ENCODE measurements at places on chromosomes 1 and 21.

DNA sequence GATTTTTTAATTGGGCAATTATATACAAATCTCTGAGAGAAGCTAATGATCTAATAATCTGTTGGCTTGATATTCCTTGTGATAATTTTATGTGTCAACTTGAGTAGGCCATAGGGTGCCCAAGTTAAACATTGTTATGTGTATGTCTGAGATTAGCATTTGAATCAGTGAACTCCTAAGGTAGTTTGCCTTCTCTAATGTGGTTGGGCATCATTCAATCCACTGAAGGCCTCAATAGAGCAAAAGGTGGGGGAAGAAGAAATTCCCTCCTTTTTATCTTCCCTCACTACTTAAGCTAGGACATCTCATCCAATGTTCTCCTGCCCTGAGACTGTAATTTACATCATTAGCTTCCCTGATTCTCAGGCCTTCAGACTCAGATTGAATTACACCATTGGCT, 394.5 kb downstream of the LMO4 start:
- DNase-seq: no peak

GRCh38 chr1:39805385-39805784, 16.7 kb upstream of the BMP8B start:
- DNase-seq: no peak

DNA sequence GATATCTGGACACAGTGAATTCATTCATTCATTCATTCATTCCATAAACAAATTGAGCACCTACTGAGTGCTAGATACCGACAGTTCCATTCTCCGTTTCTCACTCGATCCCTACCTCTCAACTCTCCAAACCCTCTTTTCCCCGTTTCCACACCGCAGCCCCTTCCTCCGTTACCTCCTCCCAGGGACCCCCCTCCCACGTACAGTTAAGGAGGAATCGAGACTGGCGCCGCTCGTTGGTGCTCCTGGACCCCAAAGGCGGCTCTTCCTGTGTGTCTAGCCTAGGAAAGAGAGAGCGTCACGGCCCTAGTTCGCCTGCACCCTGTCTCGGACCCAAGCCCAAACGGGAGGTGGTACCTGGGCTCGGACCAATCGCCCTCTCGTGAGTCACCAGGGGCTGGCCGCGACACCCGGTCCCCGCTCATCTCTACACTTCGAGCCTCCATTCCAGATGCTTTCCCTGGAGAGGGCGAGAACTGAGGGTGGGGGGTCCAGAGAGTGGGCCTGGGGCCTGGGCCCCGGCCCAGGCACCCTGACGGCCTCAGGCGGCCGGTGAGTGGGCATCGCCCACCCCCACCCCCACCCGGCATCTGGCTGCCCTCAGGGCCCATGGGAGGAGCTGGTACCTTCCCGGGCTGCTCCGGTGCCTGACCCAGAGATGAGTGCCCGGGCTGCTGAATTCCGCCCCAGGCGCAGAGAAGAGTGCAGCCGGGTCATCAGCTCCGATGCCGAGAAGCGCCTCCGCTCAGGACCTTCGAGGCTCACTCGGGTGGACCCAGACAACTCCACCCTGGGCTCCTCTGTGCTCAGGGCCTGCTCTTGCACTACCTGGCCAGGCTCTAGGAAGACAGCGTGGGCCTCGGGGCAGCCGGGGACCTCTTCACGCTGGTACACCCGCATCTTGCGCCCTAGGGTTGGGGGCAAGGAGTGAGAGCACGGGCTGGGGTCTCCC, 4.9 kb downstream of the ARHGEF19 start:
- DNase-seq: no peak

DNA sequence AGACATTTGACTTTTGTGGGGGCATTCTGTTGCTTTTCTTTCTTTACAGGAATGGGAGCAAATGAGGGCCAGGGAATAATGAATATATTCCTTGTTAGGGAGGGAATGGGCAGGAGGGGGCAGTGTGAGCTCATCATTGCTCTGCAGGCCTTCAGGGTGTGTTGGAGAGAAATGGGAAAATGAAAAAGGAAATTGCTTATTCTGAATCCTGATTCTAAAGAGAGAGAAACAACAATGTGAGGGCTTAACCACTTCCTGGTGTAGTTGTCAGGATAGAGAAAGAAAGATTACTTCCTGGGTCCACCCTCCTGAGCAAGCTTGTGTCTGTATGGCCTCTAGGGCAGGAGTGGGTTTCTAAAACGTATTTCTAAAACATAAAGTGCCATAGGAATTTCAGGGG, 28.3 kb downstream of the VANGL2 start:
- DNase-seq: peak; percentile 70

- peak; percentile 42 for DNase-seq
Measured at GRCh38 chr1:9792156-9793042, 31.4 kb downstream of the CLSTN1 start.

DNA sequence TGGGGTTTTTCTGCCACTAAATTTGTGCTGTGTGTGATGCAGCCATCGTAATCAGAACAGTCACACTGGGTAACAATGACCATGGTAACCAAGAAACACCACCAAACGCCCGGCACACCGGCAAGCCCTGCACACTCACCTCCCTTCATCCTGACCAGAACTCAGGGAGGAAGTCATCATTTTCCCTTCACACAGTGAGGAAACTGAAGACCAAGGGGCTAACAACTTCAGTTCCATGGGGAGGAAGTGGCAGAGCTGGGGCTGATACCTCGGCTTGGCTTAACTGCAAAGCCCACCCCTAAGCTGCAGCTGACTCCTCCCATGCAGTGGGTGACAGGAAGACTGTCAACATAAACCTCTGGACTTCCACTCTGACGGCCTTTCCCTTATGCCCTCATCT, 69.3 kb upstream of the BCAR3 start:
- DNase-seq: no peak

DNA sequence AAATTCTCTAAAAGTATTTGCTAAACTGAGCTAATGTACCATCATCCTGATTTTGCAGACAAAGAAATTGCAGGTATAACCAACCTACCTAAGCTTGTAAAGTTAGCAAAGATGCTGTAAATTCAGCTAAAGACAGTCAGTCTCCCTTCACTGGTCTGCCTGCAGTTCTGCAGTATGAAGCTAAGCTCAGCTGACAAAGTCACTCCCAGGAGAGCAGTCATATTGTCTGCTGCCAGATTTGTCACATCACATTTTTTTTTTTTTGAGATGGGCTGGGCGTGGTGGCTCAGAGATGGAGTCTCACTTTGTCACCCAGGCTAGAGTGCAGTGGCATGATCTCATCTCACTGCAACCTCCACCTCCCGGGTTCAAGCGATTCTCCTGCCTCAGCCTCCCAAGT, 8.9 kb upstream of the CMPK1 start:
- DNase-seq: no peak

GRCh38 chr1:233281711-233282581, 13.6 kb downstream of the PCNX2 start:
- no peak for DNase-seq

DNA sequence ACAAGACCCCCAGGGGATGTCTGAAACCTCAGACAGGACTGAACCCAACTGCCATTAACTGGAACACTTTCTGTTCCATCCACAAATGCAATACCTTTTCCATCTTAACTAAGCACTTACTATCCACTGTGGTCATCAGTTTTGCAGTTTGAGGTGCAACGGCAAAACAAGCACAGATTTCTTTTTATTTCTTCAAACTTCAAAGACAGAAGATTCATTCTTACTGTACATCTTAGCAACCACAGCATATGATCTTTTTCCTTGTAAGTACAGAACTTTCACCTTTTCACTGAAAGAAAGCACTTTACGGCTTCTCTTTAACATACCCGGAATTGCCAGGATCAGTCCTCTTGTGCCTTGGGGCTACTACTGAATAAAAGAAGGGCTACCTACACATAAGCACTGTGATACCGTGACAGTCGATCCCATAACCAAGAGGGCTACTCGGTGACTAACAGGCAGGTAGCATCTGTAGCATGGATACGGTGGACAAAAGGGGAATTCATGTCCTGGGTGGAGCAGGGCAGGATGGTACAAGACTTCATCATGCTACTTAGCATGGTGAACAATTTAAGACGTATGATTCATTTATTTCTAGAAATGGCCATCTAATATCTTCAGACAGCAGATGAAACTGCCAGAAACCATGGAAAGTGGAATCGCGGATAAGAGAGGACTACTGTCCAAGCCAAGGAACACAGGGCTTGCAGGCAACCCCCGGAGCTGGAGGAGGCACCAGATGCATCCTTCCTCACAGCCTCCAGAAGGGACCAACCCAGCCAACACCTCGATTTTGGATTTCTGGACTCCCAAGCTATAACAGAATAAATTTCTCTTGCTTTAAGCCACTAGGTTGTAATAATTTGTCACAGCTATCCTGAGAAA, 18.4 kb downstream of the ERG start:
- DNase-seq: peak; percentile 31

DNA sequence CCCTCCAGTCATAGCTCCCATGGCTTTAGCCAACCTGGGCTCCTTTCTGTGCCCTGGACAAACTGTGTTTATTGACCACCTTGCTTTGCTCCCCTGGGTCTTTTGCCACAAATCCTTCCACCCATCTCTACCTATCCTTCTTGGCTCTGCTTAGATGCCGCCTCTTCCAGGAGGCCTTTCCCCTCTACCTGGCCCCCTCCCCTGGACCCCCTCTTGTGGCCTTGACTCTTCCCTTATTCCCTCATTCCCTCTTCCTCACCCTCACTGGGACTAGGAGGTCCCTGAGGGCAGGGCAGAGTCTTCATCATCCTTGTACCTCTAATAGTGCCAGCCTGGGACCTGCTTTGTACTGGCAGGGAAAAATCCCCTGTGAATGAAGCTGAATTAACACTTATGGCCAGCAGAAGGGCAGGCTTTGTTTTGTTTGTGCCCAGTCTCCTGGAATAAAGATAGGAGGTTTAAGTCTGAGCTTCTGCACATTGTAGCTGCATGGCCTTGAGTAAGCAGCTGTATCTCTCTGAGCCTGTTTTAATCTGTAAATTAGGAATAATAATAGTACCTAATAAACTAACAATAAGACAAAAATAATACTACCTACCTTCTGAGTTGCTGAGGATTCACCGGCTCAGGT, 13.7 kb downstream of the PTPRU start:
- DNase-seq: no peak

- DNase-seq: peak; percentile 98
Measured at GRCh38 chr1:244163861-244164510, 112.9 kb downstream of the ZBTB18 start.

DNA sequence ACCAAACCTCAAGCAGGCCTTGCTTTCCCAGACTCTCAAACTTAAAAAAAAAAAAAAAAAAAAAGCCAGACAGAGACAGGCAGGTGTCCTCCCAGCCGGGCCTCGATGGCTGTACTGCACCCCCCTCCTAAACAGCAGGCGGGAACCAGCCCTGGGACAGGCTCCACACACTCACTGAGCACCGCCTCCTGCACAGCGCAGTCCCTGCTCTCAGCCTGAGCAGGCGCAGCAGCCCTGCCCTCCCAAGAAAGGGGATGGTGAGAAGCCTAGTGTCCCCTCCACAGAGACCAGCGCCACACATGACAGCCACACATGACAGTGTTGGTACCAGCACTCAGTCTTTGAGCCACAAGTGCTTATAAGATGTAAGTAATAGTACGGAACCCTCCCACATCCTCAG, 11.9 kb downstream of the MX2 start:
- DNase-seq: no peak

GRCh38 chr1:157961805-157962762, 31.4 kb upstream of the KIRREL1 start:
- DNase-seq: peak; percentile 75

- DNase-seq: no peak
Measured at GRCh38 chr1:18429654-18430053, 51.1 kb upstream of the KLHDC7A start.

Data from MCF 10A (cell line).